ENCODE measurements at places on chromosomes 2 and 18.

- DNase-seq: peak; percentile 68
Measured at GRCh38 chr2:182077448-182078142, 91.9 kb downstream of the PPP1R1C start.

- DNase-seq: no peak
Measured at GRCh38 chr2:41410011-41410410, 637.8 kb upstream of the PKDCC start.

- DNase-seq: no peak
Measured at GRCh38 chr2:143504397-143504796, 375.2 kb downstream of the ARHGAP15 start.

GRCh38 chr2:239666053-239666854, 265.4 kb upstream of the HDAC4 start:
- no peak for DNase-seq

DNA sequence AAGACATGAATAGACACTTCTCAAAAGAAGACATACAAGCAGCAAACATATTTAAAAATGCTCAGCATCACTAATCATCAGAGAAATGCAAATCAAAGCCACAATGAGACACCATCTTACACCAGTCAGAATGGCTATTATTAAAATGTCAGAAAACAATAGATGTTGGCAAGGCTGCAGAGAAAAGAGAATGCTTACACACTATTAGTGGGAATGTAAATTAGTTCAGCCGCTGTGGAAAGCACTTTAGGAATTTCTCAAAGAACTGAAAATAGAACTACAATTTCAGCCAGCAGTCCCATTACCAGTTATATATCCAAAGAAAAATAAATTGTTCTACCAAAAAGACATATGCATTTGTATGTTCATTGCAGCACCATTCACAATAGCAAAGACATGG, 61.7 kb downstream of the STRADB start:
- no peak for DNase-seq

DNA sequence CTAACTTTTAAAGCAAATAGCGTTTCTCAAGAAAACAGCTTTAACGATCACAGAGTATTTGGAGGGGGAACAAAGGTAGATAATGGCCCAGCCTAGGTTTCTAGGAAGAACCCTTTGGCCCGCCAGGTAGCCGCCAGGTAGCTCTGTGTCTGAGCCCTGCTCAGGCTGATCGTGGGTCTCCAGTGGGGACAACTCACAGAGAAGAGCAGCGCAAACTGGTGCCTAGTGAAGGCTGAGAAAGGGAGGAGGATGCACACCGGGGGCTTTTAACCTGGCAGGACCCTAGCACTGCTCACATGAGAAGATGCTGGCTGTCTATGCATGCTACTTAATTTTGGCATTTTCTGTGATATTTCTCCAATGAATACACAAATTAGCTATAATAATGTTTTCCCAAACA, 5.8 kb downstream of the NGEF start:
- DNase-seq: no peak
